Activated T-cell treated with anti-CD3 and anti-CD28 coated beads, Interleukin-2, amount 50 U/mL, for 72 hours (primary cell): ENCODE measurements at places on chromosomes 3 and 15. TPM values are rescaled to one million over a fixed set of nuclear protein-coding genes. Genes with fewer than 3 reads are reported as not detected.

DNASE1L3 gene
- not detected for total RNA-seq

DCP1A gene
- 51.3 TPM for total RNA-seq

DNA sequence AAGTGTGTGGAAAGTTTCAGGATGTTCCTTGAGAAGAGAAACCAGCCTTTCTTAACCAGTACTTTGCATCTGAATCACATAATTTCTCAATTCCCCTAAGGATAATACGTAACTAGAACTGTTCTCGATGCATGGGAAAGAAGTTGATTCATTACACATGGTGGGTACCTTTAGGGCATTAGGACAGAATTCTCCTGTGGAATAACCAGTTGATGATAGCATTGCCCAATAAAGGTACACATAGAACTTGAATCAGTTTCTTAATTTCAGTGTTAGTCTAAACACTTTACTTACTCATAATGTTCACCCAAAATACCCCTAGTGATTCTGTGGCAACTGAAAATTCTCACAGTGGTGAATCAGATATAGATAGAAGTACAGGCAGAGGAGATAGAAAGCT, 1030.9 kb downstream of the ROBO1 start:
- H3K4me1 ChIP-seq: no peaks in the 10 kb centered on the region
- H3K27me3 ChIP-seq: no peaks in the 10 kb centered on the region
- DNase-seq: no peak
- no peak overlapping the region for H3K4me3 ChIP-seq

DNA sequence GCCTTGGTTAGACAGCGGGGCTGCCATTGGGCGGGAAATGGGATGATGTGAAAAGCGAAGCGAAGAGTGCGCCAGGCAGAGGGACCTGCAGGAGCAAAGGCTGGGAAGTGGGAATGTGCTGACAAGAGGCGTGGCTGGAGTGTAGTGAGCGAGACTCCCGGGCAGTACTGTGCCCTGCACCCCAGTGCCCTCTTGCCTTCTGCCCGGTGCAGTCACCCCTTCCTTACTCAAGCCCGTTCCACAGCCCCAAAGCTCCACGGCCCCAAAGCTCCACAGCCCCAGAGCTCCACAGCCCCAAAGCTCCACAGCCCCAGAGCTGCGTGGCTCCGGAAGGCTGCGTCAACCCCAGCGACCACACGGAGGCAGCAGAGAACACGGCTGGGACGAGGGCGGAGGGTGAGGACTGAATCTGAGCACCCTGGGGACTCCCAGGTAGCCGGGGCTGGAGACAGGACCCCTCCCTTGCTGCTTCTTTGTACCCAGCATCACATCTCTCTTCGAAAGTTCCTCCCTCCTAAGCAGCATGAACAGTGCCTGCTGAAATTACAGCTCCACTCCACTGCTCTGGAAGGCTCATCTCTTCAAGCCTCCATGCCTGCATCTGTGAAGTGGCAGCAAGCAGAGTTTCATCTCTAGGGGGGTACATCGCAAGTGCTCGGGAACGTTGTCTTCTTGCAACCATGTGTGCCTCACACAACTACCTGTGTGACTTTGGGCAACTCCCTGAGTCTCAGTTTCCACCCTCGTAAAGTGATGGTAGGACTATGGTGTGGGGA, 108.9 kb downstream of the FBLN2 start:
- peak; percentile 67 for DNase-seq
- peaks cover 9% of the 10 kb centered on the region for H3K27me3 ChIP-seq
- no peak overlapping the region for H3K27ac ChIP-seq
- H3K4me1 ChIP-seq: peaks cover 21% of the 10 kb centered on the region
- no peaks in the 10 kb centered on the region for H3K36me3 ChIP-seq

DNA sequence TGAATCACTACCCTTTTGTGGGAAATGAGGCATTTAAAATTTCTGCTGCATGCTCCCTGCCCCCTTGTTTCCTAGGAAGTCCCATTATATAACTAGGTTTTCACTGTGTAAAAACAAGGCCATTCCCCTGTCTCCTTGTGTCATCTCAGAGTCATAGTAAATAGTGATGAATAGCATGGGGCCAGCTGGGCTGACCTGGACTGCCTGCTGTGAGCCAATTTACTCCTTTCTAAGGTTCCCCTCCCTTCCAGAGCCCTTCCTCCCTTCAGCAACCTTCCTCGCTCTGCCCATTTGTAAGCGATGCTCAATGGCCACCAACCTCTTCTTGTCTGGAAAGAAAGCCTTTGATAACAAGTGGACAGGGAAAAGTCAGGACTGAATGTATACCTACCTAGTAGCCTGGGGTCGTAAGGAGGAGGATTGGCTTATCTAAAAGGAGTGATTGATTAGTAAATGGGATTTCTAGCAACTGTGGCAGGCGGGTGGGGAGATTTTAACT, 11.7 kb downstream of the ITGA11 start:
- no peak overlapping the region for H3K27ac ChIP-seq
- H3K4me3 ChIP-seq: no peak overlapping the region
- DNase-seq: no peak

DNA sequence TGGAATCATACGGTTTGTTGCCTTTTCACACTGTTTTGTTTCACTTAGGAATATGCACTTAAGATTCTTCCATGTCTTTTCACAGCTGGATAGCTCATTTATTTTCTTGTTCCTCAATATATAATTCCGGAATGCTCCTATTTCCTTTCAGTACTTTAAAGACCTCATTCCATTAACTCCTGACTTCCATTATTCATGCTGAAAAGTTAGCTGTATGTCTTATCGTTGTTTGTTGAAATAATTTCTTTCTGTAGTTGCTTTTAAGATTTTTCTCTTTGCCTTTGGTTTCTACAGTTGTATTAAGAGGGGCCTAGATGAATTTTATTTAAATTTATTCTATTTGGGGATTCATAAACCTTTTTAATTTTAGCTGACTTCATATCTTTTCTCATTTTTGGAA, 122.2 kb downstream of the ANXA2 start:
- peaks cover 10% of the 10 kb centered on the region for H3K36me3 ChIP-seq
- H3K27me3 ChIP-seq: peaks cover 46% of the 10 kb centered on the region
- DNase-seq: no peak
- no peaks in the 10 kb centered on the region for H3K4me1 ChIP-seq
- no peak overlapping the region for H3K27ac ChIP-seq

DNA sequence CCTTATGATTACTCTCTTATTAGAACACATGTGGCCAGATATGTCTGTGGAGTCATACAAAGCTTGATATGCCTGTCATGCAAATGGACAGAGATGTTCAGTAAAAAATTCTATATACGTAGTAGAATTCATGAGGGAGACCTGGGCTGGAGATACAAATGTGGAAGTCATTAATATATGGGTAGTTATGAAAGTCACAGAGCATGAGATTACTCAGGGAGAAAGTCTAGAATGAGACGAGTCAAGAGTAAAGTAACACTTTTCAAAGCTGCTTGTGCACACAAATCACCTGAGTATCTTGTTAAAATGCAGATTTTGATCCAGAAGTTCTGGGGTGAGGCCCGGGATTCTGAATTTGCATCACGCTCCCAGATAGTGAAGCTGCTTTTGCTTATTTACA, 28.4 kb downstream of the OXSM start:
- H3K4me3 ChIP-seq: no peak overlapping the region
- peaks cover 27% of the 10 kb centered on the region for H3K27me3 ChIP-seq
- no peaks in the 10 kb centered on the region for H3K36me3 ChIP-seq
- no peaks in the 10 kb centered on the region for H3K4me1 ChIP-seq

- no peak for DNase-seq
- H3K27ac ChIP-seq: no peak overlapping the region
- H3K4me3 ChIP-seq: no peak overlapping the region
- H3K4me1 ChIP-seq: no peaks in the 10 kb centered on the region
- H3K27me3 ChIP-seq: no peaks in the 10 kb centered on the region
These were observed 8.3 kb upstream of the TM4SF4 start for GRCh38 chr3:149466192-149466591.

- H3K4me1 ChIP-seq: no peaks in the 10 kb centered on the region
- no peaks in the 10 kb centered on the region for H3K36me3 ChIP-seq
- no peaks in the 10 kb centered on the region for H3K27me3 ChIP-seq
- no peak overlapping the region for H3K27ac ChIP-seq
- DNase-seq: no peak
These were observed 211.2 kb downstream of the CNTN3 start for GRCh38 chr3:74403307-74403706.

GRCh38 chr3:188104050-188104449, 49.9 kb upstream of the LPP start:
- H3K27ac ChIP-seq: no peak overlapping the region
- no peaks in the 10 kb centered on the region for H3K4me1 ChIP-seq
- H3K4me3 ChIP-seq: no peak overlapping the region
- H3K36me3 ChIP-seq: peaks cover 11% of the 10 kb centered on the region
- peaks cover 7% of the 10 kb centered on the region for H3K27me3 ChIP-seq
- no peak for DNase-seq

- no peaks in the 10 kb centered on the region for H3K27me3 ChIP-seq
- no peaks in the 10 kb centered on the region for H3K4me1 ChIP-seq
- DNase-seq: no peak
- no peak overlapping the region for H3K4me3 ChIP-seq
- no peaks in the 10 kb centered on the region for H3K36me3 ChIP-seq
These were observed 37.6 kb upstream of the WNT5A start for GRCh38 chr3:55524565-55525244.
